NCI-H2029 treated with DMSO at 0.1 percent for 48 hours (cell line): ENCODE measurements at places on chromosomes 12 and 14.

DNA sequence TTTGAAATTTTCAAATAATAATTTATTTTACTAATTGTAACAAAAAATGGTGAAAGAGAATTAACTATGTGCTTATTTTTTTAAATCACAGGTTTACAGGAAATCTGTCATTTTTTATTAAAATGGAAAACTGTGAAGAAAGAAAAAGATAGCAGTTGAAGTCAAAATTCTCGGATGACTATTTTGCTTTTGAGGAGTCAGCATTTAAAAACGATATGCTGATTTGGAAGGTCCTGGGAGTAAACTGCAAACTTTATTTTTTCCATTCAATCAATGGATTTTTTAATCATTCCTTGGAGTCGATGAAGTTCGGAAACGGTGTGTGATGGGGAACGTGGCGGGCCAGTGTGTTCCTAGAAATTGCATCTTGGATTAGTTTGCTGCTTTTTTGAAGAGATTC is 258.9 kb upstream of the NAV3 start:
- no peak for DNase-seq

DNA sequence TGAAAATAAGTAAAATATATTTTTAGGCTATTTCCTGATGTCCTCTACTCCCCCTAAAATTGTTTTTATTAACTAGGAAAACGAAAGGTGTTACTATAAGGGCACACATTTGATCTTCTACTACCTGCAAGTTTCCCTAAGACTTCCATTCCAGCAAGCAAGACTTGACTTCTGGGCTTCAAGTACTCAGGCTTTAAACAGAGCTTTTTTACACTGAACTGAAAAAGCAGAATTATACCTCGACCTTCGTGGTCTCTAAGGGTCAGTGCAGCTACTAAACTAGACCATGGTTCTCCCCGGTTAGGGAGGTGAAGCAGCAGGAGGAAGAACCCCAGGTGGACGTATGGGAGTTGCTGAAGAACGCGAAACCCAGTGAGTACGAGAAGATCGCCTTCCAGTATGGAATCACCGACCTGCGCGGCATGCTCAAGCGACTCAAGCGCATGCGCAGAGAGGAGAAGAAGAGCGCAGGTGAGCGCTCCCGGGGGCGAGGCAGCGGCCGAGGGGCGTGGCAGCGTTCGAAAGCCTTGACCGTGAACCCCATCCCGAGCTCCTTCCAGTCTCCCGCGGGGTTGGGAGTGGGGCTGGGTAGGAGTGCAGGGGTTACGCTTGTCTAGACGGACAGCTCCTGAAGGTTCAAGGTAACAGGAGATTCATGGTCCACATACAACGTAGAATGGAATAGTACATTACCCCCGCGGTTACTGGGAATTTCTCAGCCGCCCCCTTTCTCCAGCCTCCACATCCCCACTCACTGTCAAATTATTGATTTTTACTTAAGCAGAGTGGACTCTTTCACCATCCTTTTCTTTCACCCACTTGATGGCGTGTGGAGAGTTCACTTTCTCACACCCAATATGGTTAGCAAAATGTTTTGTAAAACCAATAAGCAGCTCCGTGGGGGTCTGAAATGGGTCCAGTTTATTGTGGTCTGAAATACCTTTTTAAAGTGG is 47.6 kb downstream of the MYBPC1 start:
- DNase-seq = peak; percentile 18

GRCh38 chr12:51323966-51324895 is at the start of gene BIN2:
Gene BIN2, minus strand, starts transcription at chr12:51324174. Its CDS starts 72 bp downstream, at chr12:51324102.
- no peak for DNase-seq

- no peak for DNase-seq
Measured at GRCh38 chr12:58502841-58503240, 417.5 kb downstream of the LRIG3 start.

- DNase-seq = no peak
Measured at GRCh38 chr14:20986811-20987210, 3.0 kb upstream of the METTL17 start.
